ENCODE measurements at places on chromosomes 12 and 14.

DNA sequence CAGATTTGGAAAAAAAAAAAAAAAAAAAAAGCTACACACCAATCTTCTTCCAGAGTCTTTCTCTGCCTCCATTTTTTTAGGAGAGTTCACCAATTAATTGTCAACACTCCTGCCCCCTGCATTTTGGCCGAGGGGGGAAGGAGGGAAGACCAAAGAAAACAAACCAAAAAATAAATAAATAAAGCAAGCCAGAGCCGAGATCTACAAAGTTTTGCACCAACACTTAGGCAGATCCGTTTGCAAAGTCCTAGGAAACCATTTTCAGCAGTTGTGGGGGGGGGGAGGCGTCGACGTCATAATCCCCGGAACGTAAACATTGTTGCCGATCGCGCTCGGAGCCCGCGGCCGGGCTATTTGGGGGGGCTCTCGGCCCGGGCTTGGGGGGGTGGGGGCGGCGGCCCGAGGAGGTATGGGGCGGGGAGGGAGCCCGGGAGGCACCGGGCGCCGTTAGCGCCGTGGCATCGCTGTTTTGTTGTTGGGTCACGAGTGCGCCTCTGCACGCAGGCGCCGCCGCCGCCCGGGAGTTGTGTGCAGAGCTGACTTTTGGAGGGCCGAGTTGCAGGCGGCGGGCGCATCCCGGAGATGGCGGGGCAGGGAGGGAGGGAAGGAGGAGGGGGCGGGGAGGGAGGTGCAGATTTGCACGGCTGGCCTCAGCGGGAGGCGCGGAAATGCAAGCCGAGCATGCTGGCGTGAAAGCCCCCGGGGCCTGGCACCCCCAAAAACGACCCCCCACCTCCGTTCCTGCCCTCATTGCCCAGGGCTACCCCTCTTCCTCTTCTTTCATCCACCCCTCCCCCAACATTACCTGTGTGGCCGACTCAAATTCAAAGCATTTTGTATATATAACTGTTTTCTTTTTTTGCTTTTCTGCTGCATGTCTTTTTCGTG is 598 bp downstream of the KDM2B start:
- DNase-seq, result peak; percentile 85

DNA sequence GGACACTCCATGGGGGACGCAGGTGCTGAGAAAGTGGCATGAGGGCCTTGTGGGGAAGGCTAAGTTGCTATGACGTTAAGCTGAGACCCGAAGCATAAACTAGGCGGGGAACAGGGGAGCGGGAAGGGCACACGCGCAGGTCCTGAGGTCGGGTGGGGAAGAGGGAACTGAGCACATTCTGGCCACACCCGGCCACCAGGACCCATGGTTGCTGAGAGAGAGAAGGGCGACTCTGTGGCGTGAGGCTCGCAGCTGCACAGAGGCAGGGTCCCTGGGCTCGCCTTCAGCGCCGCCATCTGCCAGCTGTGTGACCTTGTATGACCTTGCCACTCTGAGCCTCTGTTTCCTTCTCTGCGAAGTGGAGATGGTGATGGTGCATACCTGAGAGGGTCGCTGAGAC is 182.5 kb downstream of the PHETA1 start:
- DNase-seq, result no peak

DNA sequence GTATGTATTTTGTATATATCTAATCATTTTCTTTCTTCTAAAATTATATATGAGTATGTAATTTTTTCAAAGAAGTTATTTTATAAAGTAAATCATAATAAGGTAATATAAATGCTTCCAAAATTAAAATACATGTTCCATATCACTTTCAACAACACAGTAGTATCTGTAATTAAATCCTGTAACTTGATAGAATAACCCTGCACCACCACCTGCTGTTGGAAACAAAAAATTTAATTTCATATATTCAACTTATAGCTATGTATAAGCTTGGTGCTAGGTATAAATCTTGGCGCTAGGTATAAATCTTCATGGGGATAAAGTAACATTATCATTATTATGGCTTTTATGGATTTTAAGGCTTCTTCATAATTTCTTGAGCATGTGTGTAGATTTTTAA is 149.7 kb upstream of the DCN start:
- no peak for DNase-seq

DNA sequence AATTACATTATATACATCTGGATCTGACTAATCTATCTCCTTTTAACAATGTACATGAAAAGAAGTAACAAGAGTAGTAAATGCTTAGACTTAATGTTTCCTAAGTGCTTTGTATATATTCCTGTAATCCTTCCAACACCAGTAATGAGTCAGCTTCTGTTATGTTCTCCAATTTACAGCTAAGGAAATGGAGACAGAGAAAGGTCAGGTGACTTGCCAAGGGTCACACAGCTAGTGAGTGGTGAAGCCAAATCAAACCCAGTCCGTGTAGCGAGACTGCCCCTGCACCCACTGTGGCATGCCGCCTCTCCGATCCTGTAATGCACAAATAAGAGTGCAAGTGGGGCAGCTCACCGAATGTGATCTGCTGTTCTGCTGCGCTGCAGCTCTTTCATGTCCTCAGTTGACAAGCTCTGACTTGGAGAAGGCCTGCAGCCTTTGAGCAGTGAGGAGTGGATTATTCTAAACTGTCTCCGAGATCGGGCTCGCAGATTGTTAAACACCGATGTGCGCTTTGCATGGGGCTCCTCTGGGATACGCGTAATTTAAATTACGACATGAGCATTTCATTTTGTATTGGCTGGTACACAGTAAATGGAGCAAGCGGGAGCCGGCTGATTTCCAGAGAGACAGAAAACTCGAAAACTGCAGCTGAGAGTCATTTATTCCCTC is 65.1 kb upstream of the KTN1 start:
- no peak for DNase-seq

- peak; percentile 76 for DNase-seq
Observed at GRCh38 chr12:89469361-89469760, 55.2 kb downstream of the GALNT4 start.
